ENCODE measurements at places on chromosomes 12 and 14.
A peak's percentile ranks its signal among the peaks of the same experiment; 100 is the strongest.

GRCh38 chr12:112599871-112600270, 181.1 kb downstream of the PTPN11 start:
- no peak for DNase-seq

DNA sequence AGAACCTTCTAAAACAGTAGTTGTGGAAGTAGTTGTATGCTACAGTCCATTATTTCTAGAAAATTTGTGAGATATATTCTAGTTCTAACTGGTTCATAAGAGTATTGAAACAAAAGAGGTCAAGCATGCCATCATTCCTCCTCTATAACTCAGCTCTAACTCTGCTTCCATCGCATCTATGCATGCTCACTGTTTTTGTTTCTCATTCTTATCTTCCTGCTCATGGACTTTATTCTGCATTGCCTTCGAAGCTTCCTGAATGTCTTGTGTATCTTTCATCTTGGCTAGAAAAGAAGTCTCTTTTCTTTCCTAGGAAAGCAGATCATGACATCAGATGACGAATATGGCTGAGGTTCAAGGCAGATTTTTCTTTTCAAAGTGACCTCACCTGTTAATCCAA, 402 bp downstream of the LMNTD1 start:
- DNase-seq: peak; percentile 11

GRCh38 chr12:2283480-2283879, 230.7 kb downstream of the CACNA1C start:
- DNase-seq: no peak

- DNase-seq: no peak
These were observed at the start of gene LHX5 for GRCh38 chr12:113471619-113472171. LHX5 (minus strand) TSS chr12:113471871; CDS start chr12:113471498, 373 bp downstream.

All from kidney tubule cell (primary cell).